IPS DF 6.9 (cell line): ENCODE measurements at places on chromosomes 12 and 14.
A peak's percentile ranks its signal among the peaks of the same experiment; 100 is the strongest.

- DNase-seq: no peak
Measured at GRCh38 chr12:12450043-12450471, 93.2 kb downstream of the BORCS5 start.

GRCh38 chr12:120711411-120711810 lies 1.2 kb downstream of the UNC119B start:
- DNase-seq: no peak

DNA sequence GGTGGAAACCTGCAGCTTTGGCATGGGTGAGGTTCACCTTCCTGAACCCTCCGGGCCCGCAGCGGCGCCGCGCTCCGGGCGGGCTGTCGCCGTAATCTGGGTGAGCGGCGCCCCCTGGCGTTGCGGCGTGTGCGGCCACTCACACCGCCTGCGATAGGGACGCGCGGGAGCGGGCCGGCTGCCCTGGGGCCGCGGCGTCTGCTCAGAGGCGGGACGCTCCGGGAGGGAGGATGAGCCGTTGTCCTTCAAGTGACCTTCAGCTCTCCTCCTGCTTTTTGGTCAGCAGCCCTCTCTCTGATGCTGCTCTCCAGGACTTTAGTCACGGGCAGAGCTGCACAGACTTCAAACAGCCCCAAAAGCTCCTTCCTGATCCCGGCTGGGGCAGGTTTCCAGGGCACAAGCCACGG lies 211.7 kb upstream of the FKBP4 start:
- peak; percentile 31 for DNase-seq

GRCh38 chr12:48717252-48717695 lies 767 bp upstream of the CCNT1 start:
- no peak for DNase-seq

DNA sequence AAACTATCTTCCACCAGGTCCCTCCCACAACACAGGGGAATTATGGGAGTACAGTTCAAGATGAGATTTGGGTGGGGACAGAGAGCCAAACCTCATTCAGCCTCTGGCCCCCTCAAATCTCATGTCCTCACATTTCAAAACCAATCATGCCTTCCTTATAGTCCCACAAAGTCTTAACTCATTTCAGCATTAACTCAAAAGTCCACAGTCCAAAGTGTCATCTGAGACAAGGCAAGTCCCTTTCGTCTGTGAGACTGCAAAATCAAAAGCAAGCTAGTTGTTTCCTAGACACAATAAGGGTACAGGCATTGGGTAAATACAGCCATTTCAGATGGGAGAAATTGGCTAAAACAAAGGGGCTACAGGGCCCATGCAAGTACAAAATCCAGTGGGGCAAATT lies 147.6 kb downstream of the RAD51B start:
- no peak for DNase-seq

GRCh38 chr12:107326237-107326636 lies 232.9 kb upstream of the CRY1 start:
- no peak for DNase-seq

GRCh38 chr12:129844662-129845220 lies 59.1 kb downstream of the TMEM132D start:
- no peak for DNase-seq

DNA sequence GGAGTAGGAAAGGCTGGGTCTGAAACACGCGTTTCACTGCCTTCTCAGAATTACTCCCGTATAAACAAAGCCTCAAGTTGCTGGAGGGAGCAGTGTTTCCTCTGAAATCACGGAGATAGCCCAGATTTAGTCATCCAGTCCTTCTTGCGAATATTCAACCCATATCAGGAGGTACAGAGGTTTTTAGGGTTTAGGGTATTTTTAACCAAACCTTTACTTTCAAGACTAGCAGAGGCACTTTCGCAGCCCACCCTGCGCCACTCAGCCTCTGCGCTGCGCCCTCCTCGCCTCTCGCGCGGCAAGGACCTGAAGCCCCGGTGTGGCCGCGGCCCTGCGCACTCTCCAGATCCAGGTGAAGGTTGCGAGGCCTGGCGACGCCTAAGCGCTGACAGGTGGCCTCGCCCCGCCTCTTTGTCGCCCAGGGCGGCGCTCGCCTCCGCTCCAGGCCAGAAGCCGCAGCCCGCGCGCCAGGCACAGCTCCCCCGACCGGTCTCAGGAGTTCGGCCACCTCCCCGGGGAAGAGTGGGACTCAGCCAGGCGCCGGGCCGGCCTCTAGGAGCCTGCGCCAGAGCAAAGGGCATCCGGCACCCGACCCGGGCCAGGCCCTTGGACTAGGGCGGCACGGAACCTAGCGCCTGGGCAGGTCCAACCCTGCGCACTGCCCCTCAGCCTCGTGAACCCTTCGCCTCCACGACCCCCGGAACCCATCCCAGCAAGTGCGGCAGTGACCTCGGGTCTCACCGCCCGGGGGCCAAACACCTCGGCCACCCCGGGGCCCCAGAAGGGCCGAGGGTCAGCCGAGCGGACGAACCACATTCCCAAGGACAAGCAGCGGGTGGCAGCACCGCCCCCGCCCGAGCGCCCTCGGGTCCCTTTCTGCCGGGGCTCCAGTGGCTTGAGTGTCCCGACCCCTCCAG lies 1.8 kb upstream of the SAMD4A start:
- DNase-seq: peak; percentile 39

DNA sequence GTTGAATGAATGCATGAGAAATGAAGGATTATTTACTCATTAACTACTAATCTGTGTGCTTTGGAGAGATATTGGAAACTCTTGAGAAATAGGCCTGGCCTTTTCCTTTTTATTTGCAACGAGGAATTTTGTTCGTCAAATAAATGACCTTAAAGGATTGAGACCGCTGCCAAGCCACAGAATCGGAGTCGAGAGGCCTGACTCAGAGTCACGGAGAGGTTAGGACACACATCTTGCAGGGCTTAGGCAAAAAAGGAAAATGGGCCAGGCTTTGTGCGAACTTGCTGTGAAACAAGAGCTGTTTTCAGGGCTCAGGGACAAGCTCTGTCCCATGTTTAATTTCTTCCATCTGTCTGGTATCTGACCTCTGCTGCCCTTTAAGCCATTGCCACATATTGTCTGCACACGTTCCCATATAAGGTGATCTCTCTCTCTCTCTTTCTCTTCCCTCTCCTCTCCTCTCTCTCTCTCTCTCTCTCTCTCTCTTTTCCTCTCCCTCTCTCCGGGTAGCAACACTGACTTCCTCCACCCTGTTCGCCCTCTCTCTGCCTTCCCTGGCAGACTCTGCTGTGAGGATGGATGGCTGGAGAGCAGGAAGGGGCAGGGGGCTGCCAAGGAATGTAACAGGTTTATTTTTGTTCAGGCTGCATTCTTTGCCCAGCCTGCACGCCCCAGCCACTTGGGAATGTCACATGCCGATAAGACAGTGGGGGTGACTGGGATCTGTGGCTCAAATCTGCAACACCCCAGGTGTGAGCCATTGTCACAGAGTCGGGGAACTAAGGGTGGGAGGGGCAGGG lies 14.9 kb upstream of the IFT81 start:
- DNase-seq: no peak

DNA sequence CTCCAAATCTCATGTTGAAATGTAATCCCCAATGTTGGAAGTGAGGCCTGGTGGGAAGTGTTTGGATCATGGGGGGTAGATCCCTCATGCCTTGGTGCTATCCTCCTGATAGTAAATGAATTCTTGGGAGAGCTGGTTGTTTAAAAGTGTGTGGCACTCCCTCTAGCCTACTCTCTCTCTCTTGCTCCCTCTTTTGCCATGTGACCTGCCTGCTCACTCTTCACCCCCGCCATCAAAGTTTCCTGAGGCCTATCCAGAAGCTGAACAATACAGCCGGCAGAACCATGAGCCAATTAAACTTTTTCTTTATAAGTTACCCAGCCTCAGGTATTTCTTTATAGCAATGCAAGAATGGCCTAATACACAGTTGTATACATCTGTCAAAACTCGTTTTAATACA lies 62.5 kb downstream of the BCL2L14 start:
- DNase-seq: no peak

DNA sequence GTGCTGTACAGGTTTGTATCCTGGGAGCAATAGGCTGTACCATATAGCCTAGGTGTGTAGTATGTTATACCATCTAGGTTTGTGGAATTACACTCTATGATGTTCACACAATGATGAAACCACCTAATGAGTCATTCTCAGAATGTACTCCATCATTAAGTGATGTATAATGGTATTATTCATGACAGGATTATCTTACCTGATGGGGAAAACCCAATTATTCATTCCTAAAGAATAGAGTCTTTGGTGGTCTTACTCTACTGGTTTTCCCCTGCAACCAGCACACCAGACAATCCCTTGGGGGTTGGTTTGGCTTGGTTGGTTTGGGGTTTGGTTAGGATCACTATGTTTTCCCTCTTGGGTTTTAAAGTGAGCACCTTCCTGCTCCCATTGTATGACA lies 12.6 kb upstream of the OR10P1 start:
- DNase-seq: no peak

DNA sequence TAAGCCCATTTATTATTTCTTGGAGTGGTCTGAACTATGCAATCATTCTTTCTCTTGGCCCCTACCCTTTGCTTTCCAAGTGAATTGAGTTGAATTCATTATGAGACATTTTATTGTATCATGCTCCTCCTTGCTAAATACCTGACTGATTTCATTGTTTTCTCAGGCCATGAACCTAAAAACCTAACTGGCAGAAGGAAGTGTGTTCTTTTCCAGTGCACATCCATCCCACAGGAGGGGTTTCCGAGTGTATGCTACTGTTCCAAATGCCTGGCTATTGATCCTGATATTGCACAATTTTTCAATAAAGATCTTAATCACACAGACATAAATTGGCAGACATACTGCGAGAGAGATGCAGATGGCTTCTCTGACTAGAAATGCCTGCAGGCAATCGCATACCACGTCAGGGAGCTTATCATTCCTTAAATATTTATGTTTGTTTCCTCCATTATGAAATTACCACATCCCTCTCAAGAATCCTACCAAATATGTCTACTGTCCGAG lies 162.2 kb upstream of the EGLN3 start:
- no peak for DNase-seq

DNA sequence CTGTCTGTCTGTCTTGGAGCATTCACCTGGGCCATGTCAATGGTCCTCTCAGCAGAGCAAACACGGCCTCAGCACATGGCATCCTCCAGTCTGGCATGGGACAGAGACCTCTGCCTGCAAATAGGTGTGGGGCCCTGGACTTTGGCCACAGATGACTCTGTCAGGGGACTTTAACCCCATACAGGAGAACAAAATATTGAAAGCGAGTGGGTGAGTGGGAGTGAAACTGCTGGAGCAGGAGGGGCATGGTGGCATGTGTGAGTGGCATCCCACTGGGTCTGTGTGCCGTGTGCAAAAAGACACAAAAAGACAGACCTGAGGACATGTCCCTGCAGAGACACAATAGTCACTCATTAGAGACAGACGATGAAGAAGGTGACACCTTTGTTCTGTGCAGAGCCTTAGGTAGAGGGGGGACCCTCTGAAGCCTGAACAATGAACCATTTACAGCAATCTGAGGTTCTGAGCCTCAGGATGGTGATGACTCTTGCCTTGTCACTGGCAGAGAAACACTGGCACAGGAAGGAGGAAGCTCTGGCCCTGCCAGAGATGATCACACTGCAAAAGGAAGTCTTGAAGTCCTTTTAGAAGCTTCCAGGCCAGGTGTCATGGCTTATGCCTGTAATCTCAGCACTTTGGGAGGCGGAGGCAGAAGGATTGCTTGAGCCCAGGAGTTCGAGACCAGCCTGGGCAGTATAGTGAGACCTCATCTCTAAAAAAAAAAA lies 7.5 kb downstream of the LAG3 start:
- DNase-seq: no peak

DNA sequence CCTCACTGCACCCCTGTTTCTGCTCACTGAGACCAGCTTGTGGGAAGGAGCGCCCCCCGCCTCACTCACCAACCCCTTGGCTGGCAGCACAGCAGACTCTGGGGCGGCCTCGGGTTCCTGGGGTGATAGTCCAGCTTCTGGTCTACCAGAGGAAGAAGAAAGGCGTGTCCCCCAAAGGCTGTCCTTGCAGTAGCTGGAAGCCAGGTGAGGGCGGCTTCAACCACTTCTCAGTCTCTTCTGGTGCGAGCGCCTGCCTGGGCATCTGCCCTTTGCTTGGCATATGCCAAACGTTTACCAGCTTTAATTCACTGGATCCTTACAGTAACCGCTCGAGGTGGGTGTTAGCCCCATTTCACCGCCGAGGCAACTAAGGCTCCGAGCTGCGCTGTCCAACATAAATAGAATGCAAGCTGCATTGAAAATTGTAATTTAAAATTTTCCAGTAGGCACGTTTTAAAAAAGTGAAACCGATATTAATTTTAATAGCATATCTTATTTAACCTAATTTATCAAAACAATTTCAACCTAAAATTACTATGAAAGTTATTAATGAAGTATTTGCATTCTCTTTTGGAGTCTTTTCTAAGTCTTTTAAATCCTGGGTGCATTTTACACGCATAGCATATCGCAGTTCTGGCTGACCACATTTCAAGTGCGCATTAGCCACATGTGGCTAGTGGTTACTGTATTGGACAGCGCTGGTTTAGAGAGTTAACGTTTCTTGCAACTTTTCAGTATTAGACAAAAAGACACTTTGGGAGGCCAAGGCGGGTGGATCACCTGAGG lies 872 bp downstream of the FAM177A1 start:
- DNase-seq: no peak

DNA sequence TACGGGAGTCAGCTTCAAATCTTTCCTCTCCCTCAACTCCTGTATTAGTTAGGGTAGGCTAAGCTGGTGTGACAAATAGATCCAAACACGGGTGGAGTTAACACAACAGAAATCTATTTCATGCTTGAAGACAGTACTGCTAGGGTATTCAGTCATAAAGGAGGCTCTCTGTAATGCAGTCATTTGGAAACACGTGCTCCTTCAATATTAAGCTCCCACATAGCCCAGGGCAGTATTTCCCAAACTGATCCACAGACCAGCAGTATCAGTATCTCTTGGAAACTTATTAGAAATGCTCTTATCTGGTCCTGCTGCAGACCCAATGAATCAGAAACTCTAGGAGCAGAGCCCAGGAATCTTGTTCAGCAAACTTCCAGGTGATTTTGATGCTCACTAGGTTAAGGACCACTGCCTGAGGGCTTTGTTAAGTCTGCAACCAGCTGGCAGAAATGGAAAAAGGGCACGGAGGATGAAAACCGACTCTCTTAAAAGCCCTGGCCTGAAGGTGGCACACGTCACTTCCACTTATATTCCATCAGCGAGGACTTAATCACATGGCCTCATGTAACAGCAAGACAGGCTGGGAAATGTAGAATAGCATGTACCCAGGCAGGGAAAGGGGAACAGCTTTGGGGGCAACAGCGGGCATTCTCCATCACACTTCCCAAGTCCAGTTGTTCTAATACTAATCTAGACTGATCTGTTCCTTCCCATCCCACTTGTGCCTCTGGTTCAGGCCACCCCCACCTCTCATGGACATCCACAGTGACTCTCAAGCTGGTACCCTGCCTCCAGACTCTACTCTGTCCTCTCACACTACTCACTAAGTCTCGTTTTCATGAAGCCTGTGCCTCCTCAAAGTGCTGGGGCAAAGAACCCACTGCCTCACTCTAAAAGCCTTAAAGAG lies 38.2 kb upstream of the RIC8B start:
- no peak for DNase-seq
